Astrocyte (in vitro differentiated cells and primary cell): ENCODE measurements at places on chromosomes 16 and 17. TPM values are rescaled to one million over a fixed set of nuclear protein-coding genes. Genes with fewer than 3 reads are reported as not detected.

- no peak overlapping the region for H3K4me3 ChIP-seq
- H3K27me3 ChIP-seq: no peaks in the 10 kb centered on the region
- H3K36me3 ChIP-seq: peaks cover 4% of the 10 kb centered on the region
- peak overlapping the region; percentile 51 for H3K27ac ChIP-seq
- peaks cover 18% of the 10 kb centered on the region for H3K4me1 ChIP-seq
- peak; percentile 75 for DNase-seq
Measured at GRCh38 chr17:37483311-37484039, 6.2 kb upstream of the DUSP14 start.

GRCh38 chr17:80930335-80931279 is 61.0 kb upstream of the CHMP6 start:
- no peaks in the 10 kb centered on the region for H3K27me3 ChIP-seq
- no peak overlapping the region for H3K27ac ChIP-seq
- H3K4me1 ChIP-seq: peaks cover 19% of the 10 kb centered on the region
- no peak for DNase-seq

DNA sequence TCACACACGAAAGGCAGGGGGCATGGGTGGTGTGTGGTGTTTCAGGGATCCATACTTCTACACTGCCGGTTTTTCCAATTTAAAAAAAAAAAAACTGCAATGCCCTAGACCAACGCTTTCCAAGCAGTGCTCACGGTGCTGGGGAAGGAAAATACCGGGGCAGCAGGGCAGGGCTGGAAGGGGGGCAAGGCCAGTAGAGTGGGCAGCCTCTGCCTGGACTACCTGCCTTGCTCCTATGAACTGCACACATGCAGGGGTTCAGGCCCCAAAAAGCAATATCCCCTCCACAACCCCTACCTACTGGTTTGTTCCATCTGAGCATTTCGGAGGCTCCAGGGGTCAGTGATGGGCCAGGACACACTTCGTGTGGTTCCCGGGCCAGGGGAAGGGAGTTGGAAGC is 29.4 kb downstream of the RPH3AL start:
- DNase-seq: no peak
- H3K36me3 ChIP-seq: no peaks in the 10 kb centered on the region
- no peaks in the 10 kb centered on the region for H3K4me1 ChIP-seq
- H3K27ac ChIP-seq: no peak overlapping the region
- no peak overlapping the region for H3K4me3 ChIP-seq
- H3K27me3 ChIP-seq: peaks cover 8% of the 10 kb centered on the region

DNA sequence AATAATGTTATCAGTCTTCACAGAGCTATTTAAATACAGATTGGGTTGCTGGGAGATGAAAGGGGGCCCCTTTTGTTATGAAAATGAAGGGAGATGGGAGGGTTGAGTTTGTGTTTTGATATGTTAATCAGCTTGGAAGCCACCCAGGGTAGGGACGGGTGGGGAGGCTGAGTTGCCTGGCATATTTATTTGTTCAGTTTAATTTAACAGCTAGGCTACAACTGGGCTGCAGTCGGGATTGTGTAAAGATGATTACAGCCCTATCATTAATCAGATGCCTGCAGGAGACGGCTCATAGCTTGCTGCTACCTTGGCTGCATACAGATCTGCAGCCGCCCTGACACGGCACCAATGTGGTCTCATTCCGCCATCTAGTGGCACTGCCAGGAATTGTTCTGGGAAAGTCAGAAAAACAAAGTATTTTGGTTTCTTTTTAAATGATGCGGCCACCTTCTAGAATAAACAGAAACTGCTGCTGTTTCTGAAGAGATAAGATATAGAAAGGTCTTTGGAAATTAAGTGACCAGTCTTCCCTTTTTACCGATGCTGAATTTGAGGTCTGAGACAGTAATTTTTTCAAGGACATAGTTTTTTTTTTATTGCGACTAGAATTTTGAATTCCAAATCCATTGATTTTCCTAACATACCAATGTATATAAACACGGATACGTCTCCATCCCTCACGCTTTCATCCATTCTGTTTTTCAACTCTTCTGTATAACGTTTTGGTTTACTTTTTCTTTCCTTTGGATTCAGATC is 458.0 kb upstream of the ASIC2 start:
- peak overlapping the region; percentile 9 for H3K4me3 ChIP-seq
- no peaks in the 10 kb centered on the region for H3K4me1 ChIP-seq
- H3K36me3 ChIP-seq: no peaks in the 10 kb centered on the region

DNA sequence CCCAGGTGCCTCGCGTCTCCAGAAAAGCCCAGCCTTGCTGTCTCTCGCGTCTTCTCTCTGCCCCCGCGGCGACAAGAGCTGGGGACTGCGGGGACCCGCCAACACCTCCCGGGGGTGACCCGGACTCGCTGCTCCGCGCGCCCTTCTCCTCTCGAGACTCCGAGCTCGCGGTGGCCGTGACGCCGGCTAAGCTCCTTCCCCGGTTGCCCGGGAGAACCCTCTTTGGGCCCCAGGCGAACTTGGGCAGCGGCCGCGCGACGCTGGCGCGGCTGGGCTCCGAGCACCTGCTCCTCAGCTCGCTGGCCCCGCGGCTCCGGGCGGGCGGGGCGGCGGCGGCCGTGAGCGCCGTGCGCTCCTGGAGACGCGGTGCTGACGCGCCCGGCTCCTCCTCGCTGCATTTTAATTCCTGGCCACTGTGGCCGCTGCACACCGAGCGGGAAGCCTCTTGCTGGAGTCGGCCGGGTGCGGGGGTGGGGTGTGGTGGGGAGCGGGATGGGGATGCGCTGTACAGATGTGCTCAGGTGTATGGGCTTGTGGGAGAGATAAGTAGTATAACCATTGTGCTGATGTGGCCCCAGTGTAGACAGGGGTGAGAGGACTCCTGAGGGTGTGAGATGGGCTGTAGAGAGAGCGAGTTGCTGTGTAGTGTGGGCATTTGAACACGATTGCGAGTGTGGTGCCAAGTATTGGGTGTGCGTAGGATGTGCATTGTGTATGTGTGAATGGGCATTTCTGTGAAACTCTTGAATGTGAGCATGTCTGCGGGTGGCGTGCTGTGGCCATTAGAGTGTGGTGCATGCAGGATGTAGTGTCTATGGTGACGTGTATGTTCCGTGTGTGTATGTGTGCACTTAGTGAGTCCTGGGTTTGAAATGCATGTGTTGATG is at the start of gene ASIC2:
TSS of gene ASIC2 (minus strand) at position 315 of the 887 bp plus-strand sequence.
- no peaks in the 10 kb centered on the region for H3K36me3 ChIP-seq
- no peaks in the 10 kb centered on the region for H3K4me1 ChIP-seq
- peaks cover 48% of the 10 kb centered on the region for H3K27me3 ChIP-seq
- DNase-seq: peak; percentile 39
- H3K4me3 ChIP-seq: peak within 1 kb of the TSS; percentile 17
- H3K27ac ChIP-seq: no peak within 1 kb of the TSS

GRCh38 chr17:41837761-41838538 is at the start of gene KLHL10:
Gene KLHL10 (plus strand): TSS chr17:41837825. CDS start chr17:41837933, 108 bp downstream.
- no peak within 1 kb of the TSS for H3K27ac ChIP-seq
- no peaks in the 10 kb centered on the region for H3K36me3 ChIP-seq
- H3K4me3 ChIP-seq: no peak within 1 kb of the TSS
- H3K4me1 ChIP-seq: peaks cover 7% of the 10 kb centered on the region

DNA sequence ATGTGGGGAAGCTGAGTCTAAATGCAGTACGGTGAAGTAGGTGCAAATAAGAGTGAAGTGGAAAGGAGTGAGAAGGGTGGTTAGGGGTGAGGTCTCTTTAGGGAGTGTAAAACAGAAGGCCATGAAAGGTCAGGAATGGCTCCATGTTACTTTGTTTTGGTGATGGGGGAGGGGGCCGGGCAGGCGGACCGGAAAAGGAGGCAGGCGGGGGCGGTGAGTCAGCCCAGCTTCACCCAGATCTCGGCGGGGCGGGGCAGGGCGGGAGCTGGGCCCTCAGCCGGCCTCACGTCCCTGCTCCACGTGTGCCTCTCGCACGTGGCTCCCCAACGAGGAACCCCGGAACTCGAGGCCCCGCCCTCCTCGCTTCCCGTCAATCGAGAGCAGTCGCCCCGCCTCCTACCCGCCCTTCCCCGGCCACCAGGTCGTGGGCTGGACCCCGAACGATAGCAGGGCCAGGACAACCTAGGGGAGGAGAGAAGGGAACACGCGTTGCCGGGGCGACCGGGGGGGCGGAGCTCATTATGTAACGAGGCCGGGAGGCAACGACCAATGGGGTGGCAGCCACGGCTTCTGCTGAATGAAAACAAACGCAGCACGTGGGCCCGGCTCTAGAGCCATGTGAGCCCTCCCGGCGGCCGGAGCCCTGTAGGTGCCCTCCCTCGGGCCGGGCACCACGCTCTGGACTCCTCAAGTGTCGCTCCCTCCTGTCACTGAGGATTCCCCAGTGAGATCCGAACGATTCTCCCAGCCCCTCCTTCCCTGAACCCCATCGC is 1.4 kb downstream of the NR1D1 start:
- peak overlapping the region; percentile 96 for H3K27ac ChIP-seq
- no peaks in the 10 kb centered on the region for H3K27me3 ChIP-seq
- peak overlapping the region; percentile 74 for H3K4me3 ChIP-seq
- DNase-seq: peak; percentile 93
- H3K4me1 ChIP-seq: peaks cover 34% of the 10 kb centered on the region

GRCh38 chr16:48383009-48383876 is 2.0 kb downstream of the SIAH1 start:
- no peaks in the 10 kb centered on the region for H3K27me3 ChIP-seq
- peaks cover 4% of the 10 kb centered on the region for H3K4me1 ChIP-seq
- peak overlapping the region; percentile 81 for H3K27ac ChIP-seq
- H3K4me3 ChIP-seq: peak overlapping the region; percentile 91
- H3K36me3 ChIP-seq: no peaks in the 10 kb centered on the region

DNA sequence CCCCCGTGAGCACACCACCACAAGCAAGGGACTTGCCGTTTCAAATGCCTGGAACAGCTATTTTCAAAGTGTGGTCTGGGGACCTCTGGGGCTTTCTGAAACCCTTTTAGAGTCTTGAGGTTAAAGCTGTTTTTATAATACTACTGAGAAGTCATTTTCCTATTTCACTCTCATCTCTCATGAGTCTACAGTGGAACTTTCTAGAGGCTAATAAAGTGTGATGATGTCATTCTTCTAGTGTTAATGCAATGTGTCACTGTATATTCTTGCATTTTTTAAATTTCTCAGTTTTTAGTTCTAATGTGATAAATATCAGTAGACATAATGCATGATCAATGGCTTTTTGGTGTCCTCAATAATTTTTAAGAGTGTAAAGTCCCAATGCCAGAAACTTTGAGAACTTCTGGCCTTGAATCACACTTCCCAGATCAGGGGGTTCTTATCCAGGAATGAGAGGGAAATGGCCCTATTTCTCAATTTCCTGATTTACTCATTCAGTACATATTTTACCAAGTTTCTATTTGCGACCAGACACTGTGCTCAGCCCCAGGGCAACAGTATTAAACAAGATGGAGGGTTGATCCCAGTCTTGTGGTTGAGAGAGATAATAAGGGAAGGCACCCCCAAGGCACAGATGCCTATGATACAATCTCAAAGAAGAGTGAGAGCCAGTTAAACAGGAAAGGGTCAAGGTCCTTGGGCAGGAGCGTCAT is 444.0 kb downstream of the HS3ST3B1 start:
- H3K4me1 ChIP-seq: no peaks in the 10 kb centered on the region
- DNase-seq: no peak
- no peaks in the 10 kb centered on the region for H3K36me3 ChIP-seq
- H3K4me3 ChIP-seq: no peak overlapping the region
- H3K27ac ChIP-seq: no peak overlapping the region

DNA sequence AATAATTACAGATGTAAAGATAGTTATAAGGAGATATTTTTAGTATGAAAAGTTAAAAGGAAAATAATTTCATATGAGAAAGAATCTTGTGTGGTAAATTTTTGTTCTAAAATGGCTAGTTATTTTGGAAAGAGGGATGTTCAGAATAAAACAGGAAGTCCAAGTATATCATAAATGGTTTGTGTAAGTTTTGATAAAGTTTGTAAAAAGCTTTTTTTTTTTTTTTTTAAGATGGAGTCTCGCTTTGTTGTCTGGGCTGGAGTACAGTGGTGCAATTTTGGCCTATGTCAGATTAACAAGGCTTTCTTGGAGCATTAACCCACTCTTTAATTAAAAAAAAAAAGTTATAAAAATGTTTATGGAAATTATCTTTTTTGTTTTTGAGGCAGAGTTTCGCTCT is 8.2 kb upstream of the CDK10 start:
- no peak overlapping the region for H3K27ac ChIP-seq
- no peak overlapping the region for H3K4me3 ChIP-seq
- no peaks in the 10 kb centered on the region for H3K4me1 ChIP-seq
- no peaks in the 10 kb centered on the region for H3K27me3 ChIP-seq
- DNase-seq: no peak
- no peaks in the 10 kb centered on the region for H3K36me3 ChIP-seq

GRCh38 chr17:17514993-17515933 is 19.1 kb upstream of the RASD1 start:
- H3K4me3 ChIP-seq: no peak overlapping the region
- peak; percentile 94 for DNase-seq
- peak overlapping the region; percentile 76 for H3K27ac ChIP-seq
- H3K4me1 ChIP-seq: peaks cover 29% of the 10 kb centered on the region
- no peaks in the 10 kb centered on the region for H3K27me3 ChIP-seq
- no peaks in the 10 kb centered on the region for H3K36me3 ChIP-seq

Gene BAHCC1
- total RNA-seq: 18.5 TPM in 2 replicates

Gene OR1F1
- 0.32 TPM in 1 of 2 replicates, not detected in the other for total RNA-seq

Gene GRAPL
- not detected in 2 replicates for total RNA-seq

Gene AURKB
- 3.7 and 7.6 TPM in 2 replicates for total RNA-seq

Gene NUDT7
- total RNA-seq: 3.5 and 3.7 TPM in 2 replicates

Gene CFAP52
- not detected in 2 replicates for total RNA-seq

Gene DOC2A
- 0.50 and 0.89 TPM in 2 replicates for total RNA-seq

Gene ENPP7
- total RNA-seq: not detected in 2 replicates

Gene AXIN2
- total RNA-seq: 8.0 and 8.9 TPM in 2 replicates

Gene ALOX12B
- total RNA-seq: not detected in 2 replicates

Gene OR1D5
- total RNA-seq: not detected in 2 replicates

Gene WFIKKN1
- 0.43 and 0.89 TPM in 2 replicates for total RNA-seq
